Posterior vena cava (tissue), 2 donors: ENCODE measurements at places on chromosomes 5 and 9. TPM values are rescaled to one million over a fixed set of nuclear protein-coding genes. Genes with fewer than 3 reads are reported as not detected.

- DNase-seq: no peak
Measured at GRCh38 chr5:100799166-100799565, 103.9 kb downstream of the ST8SIA4 start.

GRCh38 chr5:40221796-40222195, 457.9 kb upstream of the PTGER4 start:
- no peak for DNase-seq

DNA sequence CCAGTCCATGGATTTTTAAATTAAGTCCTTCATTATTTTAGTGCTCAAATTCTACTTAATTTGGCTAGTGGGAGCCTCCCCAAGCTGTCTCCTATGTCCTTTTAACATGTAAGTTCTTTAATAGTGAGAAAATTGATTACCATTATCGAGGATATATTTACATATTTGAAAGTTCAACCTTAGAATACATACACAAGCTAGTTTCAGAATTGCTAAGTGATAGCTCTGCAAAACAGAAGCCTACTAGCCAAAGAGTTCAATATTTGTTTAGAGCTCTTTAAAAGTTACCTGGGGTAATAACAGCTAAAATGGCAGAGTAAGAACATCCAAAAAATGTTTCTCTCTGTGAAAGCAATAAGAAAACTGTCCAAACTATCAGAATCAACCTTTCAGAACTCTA, 48.2 kb downstream of the LOX start:
- no peak for DNase-seq

- DNase-seq: no peak
Measured at GRCh38 chr9:105447386-105447813, 434 bp upstream of the FSD1L start.

GRCh38 chr9:94110821-94111252, 26.6 kb downstream of the PTPDC1 start:
- DNase-seq: no peak

DNA sequence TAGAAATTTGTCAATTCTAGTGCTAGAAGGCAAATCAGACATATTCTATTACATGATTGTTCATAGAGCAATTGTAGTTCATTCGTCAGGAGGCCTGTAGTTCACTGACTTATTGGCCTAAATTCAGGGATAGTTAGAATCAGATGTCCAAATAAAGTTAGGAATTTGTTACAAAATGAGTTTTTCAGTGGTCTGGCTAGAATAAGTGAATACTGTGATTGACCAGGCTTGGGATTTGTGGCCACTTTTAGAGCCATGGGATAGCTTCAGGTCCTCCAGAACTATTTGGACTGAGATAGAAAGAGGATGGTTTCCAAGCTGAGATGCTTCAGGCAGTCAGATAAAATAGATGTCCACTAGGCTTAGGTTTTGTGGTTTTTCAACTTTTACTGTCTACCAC, 199.1 kb upstream of the MPDZ start:
- no peak for DNase-seq

GRCh38 chr5:97534166-97534565, 351.1 kb upstream of the RIOK2 start:
- DNase-seq: no peak

GRCh38 chr5:76514713-76515112, 108.5 kb downstream of the F2RL2 start:
- DNase-seq: no peak

GRCh38 chr5:172097356-172097755, 90.7 kb downstream of the STK10 start:
- DNase-seq: peak; percentile 72

DNA sequence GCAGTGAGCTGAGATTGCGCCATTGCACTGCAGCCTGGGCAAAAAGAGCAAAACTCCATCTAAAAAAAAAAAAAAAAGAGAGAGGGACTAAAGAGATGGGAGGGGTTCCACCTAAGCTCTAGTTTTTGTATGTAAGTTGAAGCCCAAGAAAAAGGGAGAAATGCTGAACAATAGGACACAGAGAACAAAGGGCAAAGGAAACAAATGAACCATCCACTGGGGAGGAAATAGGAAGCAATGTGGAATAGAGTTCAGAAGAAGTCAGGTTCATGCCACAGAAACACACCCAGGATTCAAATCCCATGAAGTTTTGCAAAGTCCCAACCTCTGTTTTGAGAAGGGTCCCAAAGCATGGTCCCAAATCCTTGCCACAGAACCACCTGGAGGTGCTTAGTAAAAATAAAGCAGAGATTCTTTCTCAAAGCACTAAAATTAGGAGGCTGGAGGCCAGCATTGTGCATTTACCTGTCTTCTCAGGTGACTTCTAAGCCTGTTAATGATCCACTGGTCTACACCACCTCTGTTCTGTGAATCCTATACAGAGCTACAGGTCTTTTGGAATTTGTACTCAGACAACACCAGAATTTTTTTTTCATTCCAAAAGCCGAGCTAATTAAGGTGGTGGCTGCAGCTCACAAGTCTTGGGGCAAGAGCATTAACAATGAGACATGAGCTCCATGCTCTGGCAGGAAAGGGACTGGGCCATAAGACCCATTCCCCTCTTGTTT, 177.6 kb downstream of the DOCK8 start:
- no peak for DNase-seq

DNA sequence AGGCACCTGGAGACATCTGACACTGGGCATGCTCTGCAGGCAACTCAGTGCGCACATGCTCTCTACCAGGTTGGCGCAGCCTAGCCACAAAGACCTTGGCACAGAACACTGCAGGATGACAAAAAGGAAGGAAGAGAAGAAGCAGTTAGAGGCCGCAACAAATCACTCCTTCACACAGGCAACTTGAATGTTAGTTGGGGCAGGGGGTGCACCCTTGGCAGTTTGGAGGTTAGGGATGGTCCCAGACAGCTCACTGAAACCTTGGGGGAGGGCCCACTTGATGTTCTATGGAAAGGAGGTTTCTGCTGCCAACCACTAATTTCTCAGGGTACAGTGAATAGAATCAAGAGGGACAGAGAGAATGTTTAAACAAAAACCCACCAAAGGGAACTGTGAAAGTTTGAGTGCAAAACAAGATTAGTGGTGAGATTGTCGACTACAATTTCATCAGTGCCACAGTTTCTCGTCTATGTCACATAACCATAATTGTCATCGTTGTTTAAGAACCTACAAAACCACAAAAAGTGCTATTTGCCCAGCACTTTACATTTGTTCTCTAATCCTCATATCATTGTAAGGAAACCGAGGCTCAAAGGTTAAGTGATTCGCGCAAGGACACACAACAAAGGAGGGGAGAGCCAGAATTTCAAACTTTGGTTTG, 48.7 kb downstream of the FBXW11 start:
- no peak for DNase-seq

DNA sequence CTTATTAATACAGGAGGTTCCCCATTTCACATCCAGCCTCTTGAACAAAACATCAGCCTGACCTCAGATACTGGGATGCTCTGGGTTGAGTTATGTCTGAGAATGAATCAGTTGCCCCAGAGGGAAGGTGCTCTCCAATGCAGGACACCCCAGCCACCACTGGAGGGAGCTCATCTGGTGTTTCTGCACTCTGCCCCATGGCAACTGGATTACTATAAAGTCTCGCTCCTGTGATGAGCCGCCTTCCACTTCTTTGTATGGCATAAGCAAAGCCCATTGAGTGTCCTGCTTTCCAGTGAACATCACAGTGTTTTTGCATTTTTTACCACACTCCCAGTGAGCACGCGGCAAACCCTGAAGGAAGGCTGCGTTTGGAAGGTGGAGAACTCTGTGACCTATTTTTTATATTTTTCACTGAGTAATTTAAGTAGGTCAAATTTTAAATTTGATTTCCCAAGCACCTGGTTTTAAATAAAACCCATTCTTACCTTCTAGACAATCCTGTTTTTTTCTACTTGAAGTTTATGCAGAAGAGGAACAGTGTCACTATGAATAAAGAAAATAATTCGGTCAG, 176.9 kb upstream of the WWC1 start:
- no peak for DNase-seq

- DNase-seq: no peak
Measured at GRCh38 chr9:138025417-138025816, 147.8 kb downstream of the CACNA1B start.

The FABP6 gene
- total RNA-seq: not detected
